ENCODE measurements at places on chromosomes 2 and 18.

DNA sequence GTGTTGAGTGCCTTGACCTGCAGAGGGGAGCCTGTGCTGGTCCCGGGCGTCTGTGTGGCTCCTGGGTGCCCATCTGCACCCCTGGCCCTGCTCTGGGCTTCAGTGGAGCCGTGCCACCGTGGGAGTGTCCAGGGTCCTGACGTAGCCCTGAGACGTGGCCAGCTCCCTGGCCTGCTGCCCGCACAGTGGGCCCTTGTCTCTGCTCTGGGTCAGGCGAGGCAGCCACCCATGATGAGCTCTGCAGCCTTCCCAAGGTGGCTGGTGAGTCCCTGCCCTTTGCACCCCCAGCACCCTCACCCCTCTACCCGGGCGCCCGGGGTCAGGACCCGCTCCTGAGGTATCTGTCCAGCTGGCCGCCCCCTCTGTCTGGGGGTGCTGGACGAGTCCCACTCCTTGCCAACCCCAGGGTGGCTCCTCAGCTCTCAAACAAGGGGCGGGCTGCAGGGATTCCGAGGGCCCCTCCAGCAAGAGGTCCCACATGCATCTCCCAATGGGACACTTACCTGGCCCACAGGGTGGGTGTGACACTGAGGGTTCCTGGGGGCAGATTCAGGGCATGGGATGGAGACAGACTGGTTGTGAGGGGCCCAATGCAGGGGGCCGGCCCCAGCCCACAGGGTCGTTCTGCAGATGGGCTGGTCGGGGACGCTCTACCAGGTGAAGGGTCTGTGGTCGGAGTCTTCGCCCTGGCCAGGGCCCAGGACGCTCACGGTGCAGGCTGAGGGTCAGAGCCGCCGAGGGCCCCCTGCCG lies 2.4 kb downstream of the NEU4 start:
- no peak for DNase-seq

- DNase-seq: no peak
Measured at GRCh38 chr2:43676322-43677050, at the start of gene C1GALT1C1L. Gene C1GALT1C1L (minus strand): TSS chr2:43676429. CDS start chr2:43676322, 107 bp downstream.

- no peak for DNase-seq
Measured at GRCh38 chr2:13651684-13652131, 935.0 kb downstream of the TRIB2 start.

GRCh38 chr2:42953216-42953615 lies 160.8 kb upstream of the HAAO start:
- no peak for DNase-seq

GRCh38 chr18:48796491-48797205 lies 154.1 kb downstream of the SMAD7 start:
- DNase-seq: no peak

DNA sequence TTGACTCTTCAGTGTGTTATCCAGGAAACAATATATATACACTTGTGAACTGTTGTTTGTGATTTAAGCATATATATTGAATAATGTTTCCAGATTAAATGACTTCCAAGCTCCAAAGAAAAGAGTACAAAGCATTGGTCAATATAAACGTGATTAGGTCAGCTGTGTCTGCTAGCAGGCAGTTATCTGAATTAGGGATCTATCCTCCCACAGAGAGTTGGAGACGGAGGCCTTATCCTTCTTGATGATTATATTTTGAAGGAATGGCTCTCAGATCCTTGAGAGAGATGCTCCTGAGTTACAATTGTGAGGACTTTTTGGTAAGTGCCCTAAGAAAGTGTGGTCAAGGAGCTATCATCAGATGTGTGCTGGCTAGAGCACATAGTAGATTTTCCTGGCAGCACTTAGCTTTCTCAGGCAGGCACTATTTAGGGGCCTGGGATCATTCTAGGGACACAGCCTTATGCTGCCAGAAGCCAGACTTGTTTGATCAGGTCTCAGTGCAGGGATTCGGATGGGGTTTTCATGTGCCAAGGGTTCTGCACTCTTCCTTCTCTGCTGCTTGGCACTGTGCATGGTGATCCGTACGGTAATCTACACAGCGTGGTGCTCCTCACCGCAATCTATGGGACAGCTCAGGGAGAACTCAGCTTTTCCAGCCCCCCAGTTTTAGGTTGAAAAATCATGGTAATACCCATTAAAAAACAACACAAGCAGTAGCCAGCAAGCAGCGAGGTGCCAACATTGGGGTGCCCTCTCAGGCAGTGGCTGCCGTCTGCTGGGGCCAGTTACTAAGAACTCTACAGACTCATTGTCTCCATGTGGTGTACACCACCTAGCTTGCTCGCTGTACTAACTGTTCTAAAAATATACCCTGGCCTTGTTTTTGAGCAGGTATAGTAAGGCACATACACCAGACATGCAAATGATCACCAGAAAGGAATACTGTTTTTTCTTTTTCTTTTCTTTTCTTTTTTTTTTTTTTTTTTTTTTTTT lies 8.0 kb upstream of the ZDBF2 start:
- no peak for DNase-seq

GRCh38 chr2:183037553-183038340 lies 510 bp downstream of the NCKAP1 start:
- peak; percentile 40 for DNase-seq

DNA sequence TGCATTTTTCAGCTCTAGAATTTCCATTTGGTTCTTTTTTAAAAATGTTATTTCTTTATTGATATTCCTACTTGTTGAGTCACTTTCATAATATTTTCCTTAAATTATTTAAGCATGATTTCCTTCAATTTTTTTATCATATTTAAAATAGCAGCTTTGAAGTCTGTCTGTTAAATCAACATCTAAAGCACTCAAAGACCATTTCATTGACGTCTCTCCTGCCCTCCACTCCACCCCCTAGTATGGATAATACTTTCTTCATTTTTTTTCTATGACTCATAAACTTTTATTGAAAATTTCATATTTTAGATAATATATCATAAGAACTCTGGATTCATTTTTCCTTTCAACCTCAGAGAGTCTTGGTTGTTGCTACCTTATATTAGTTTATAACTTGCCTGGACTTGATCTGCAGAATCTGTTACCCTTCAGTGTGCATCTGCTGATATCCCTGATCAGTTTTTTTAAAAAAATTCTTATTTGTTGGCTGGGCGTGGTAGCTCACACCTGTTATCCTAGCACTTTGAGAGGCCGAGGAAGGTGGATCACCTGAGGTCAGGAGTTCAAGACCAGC lies 59.0 kb upstream of the ZNF396 start:
- DNase-seq: no peak

GRCh38 chr2:101440127-101440738 lies 34.7 kb downstream of the RFX8 start:
- no peak for DNase-seq

- DNase-seq: no peak
Measured at GRCh38 chr2:209387389-209387788, 36.5 kb upstream of the MAP2 start.

- DNase-seq: no peak
Measured at GRCh38 chr2:216394881-216395280, 17.4 kb upstream of the SMARCAL1 start.

DNA sequence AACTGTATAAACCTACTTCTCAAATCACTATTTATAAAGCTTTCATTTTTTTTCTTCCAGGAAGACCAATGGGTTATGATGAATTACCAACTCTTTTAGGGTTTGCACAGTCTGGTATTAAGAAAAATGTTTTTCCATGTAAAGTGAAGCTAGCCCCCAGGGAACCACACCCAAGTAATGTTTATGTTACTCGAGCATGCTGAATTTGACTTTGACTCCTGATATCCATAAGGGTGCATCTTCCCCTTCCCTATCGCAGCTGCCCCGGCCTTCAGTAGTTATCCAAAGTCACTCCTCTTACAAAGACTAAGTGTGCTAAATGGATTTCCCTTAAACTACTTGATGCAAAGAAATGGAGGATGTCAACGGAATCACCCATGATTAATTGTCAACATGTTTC lies 21.7 kb downstream of the KCTD18 start:
- DNase-seq: no peak

DNA sequence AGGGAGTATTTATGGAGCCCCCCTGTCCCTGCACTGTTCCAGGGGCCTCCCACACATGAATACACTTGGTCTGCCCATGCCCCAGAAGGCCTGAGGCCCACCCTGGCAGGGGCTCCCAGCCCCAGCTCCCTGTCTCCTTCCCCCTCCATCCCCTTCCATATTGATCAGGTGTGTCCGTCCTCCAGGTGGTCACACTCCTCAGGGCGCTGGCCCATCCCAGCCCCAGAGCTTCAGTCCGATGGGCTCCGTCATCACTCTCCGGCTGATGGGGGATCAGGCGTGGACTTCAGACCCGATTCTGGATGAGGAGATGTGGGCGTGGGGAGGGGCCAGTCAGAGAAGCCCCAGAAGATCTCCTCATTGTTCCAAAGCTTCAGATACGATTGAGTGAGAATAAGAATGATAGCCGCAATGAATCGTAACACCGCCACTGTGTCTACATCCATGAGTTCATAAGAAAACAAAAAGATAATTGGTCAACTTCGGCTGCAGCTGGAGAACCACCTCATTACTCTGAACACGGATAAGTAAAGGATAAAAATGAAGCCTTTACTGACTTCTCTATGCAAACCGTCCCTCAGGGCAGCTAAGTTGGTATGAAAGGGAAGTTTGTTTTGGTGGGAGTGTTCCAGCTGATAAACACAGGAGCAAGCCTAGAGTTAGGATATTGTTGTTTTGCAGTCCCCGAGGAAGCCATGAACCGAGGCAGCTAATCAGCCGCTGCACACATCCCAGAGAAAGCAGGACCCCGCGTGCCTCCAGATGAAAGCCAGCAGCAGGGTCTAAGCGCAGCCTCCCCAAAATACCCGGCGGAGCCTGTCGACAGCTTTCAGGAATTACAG lies 279.5 kb downstream of the NDUFA10 start:
- DNase-seq: no peak

- DNase-seq: no peak
Measured at GRCh38 chr2:238722883-238723282, 125.0 kb upstream of the TWIST2 start.

GRCh38 chr18:35513181-35513936 lies 15.6 kb upstream of the INO80C start:
- no peak for DNase-seq

DNA sequence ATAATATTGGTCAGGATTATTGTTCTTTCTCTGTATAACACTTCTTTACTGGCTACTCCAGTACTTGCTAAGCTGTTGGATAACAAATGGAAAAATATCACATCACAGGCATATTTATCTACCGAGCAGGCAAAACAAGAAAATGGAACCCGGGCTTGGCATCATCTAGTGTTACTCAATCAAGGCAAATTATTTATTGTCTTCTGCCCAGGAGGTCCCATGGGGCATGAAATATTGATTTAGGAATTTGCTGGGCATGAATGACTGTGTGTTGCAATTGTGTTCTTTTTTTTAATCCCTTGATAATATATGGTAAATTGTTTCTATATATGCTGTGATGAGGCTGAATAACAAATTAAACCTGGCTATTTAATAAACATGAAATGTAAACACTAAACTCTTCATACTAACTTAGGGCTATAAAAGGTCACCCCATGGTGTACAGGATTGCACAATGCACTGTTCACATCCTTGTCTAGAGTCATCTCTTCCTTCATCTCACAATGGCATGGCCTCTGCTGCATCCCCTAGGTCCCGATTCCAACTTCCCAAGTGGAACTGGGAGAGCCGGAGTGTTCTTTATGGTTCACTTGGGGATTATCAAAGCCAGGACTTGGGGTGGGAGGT lies 2.2 kb upstream of the PARD3B start:
- no peak for DNase-seq

GRCh38 chr2:134869946-134870736 lies 31.7 kb downstream of the ACMSD start:
- no peak for DNase-seq

- no peak for DNase-seq
Measured at GRCh38 chr18:53441761-53442414, 782.6 kb downstream of the MBD2 start.

GRCh38 chr2:88875736-88876135 lies 184.3 kb downstream of the RPIA start:
- DNase-seq: no peak

- no peak for DNase-seq
Measured at GRCh38 chr2:48207851-48208250, 301.6 kb upstream of the FBXO11 start.

DNA sequence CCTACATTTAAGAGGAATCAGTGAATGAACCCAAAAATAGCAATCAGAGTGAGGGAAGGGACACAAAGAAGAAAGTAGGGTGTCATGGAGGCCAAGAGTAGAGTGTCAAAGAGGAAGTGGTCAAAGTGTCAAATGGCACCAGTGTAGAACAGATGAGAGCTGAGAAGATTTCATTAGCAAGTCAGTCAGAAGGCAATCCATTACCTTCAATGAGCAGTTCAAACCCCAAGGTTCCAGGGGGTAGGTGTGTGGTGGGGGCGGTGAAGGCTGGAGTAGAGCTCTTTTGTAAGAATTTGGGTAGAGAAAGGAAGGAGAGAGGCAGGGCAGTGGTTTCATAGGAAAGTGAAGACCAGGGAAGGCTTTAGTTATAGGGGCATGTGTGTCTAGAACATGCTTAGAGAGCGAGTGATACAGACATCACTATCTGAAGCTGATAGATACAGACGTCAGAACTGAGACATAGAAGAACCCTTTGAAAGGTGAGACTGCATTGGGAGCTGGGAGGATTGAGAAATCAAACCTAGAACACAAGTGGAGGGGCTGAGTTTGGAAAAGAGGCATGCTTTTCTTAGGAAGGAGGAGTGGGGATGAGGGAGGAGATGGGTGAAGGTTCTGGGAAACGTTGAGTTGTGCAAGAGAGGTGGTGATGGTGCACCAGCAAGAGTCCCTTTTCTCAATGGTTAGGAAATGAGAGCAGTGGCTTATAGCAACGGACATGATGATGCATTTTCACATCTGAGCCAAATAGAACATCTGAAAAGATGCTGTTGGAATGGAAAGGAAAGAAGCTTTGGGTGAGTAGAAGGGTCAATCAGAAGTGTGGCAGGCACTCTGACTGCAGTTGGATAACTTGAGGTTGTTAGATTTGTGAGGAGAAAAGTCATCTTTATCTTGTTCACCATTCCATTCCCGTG lies 48.9 kb upstream of the IL1RL1 start:
- DNase-seq: no peak

DNA sequence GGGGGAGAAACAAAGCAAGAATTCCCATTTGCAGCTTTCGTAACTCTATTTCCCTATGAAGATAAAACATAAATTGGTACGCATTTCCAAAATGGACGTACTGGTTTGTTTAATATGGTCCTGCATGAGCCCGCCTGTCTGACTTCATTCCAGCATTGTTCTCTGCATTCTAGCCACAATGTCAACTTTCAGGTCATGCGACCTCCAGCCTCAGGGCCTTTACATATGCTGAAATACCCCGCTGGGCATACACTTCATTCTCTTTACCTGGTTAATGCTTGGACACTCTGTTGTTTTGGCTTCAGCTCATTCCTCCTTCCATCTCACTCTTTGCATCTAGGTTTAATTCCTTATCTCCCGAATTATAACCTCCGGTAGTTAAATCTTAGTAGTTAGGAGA lies 103.7 kb upstream of the DNMT3A start:
- no peak for DNase-seq

Data from GOT3 (cell line).